ENCODE measurements at places on chromosomes 2 and 18.

DNA sequence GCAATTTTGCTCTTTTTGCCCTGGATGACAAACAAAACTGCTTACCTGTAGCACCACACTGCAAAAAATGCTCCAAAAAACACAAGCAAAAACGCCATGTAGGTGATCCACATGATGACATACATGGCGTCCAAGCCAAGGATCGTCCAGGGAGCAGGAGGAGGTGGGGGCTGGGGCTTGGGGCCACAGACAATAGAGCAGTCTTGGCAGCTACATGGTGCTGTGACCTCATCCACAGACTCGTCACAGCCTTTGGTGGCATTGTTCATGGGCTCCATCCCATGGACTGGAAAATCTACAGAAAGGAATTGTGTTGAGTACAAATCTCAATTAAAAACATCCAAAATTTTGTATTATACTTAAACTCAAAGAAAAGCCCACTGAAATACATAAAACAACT is 26.1 kb downstream of the NPC1 start:
- DNase-seq = no peak

- no peak for DNase-seq
These were observed 183.1 kb downstream of the PID1 start for GRCh38 chr2:229087843-229088516.

GRCh38 chr18:37729716-37730115 is 164.1 kb upstream of the CELF4 start:
- no peak for DNase-seq

DNA sequence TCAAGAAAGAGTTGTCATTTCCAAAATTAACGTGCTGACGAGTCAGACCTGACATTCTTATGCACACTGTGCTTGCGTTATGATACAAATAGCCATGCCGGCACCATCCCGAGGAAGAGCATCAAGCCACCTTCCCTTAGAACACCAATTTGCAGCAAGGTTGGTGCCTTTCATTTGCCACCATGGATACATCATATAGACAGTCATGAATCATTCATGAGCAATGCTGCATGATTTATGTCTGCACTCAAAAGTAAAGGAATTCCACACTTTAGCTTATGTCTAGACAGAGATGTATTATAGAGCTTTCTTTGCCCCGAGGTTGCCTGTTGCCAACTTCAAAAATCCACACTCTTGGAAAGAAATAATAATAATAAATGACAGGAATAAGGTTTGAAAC is 166.9 kb downstream of the VWC2L start:
- no peak for DNase-seq

DNA sequence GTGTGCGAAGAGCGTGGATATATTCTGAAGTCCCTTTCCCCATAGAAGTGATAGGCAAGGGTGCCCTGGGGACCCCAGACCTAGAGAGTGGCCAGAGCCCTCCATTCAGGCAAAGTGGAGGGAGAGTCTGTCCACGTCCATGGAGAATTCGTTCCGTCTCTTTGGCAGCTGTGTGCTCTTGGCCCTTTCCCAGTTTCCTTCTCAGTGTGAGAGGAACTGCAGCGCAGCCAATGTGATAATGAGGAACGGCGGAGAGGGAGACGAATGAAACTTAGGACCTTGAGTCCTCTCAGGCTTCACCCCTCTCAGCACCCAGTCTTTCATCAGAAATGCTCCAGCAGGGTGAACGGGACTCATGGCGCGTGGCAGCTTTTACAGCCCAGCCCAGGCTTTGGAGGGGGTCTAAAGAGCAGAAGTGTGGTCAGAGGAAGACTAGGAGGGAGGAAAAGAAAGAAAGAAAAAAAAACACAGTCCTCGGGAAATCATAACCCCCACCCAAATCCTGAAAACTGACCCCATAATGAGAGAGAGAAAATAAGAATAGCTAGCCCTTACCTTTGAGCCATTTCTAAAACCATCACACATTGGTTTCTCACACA is 95.0 kb upstream of the RIOK3 start:
- DNase-seq = no peak

DNA sequence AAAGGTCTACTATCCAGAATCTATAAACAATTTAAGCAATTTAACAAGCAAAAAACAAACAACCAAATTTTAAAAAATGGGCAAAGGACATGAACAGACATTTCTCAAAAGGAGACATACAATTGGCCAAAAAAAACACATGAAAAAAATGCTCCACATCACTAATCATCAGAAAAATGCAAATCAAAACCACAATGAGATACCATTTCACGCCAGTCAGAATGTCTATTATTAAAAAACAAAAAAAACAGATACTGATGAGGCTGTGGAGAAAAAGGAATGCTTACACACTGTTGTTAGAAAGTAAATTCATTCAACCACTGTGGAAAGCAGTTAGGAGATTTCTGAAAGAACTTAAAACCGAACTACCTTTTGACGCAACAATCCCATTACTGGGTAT is 66.4 kb upstream of the SESTD1 start:
- no peak for DNase-seq

GRCh38 chr2:75241696-75242095 is 42.4 kb upstream of the TACR1 start:
- no peak for DNase-seq

- no peak for DNase-seq
These were observed 99.4 kb upstream of the STPG4 start for GRCh38 chr2:47254464-47254863.

GRCh38 chr2:8426550-8426949 is 255.3 kb upstream of the ID2 start:
- no peak for DNase-seq

- DNase-seq = no peak
These were observed 61.9 kb downstream of the MEIS1 start for GRCh38 chr2:66496670-66497420.

GRCh38 chr2:72038524-72038923 is 109.1 kb downstream of the CYP26B1 start:
- no peak for DNase-seq

GRCh38 chr18:26802330-26803200 is 62.9 kb downstream of the AQP4 start:
- no peak for DNase-seq

- no peak for DNase-seq
These were observed 14.0 kb downstream of the ITM2C start for GRCh38 chr2:230878599-230879188.

- DNase-seq = no peak
These were observed 76.3 kb downstream of the CD226 start for GRCh38 chr18:69871363-69871762.

GRCh38 chr2:44430342-44430741 is 68.6 kb downstream of the CAMKMT start:
- no peak for DNase-seq

DNA sequence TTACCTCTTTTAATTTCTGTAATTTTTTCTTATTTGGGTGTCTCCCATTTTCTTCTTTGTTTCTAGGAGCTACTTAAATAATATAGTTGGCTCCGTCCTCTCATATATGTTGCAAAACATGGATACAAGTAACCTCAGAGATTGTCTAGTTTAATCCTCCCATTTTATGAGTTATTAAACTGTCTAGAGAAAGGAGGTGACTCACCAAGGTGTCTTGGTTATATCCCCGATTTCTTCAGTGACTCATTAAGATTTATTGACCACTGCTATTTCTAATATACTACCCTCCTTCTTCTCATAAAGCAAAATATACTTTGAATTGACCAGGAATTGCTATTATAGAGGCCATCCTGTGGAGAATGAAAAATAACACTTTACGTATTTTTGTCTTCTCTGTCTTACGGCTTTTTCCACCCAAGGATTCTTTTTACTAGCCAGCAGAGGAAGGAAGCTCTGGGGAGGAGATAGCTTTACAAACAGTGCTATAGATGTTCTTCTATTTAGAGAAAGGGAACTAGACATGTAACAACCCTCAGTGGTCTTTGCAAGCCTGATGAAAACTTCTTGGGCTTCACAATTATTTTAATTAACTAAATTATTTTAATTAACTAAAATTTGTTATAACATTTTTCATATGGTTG is 300.4 kb upstream of the TNP1 start:
- no peak for DNase-seq

- DNase-seq = no peak
These were observed 86.3 kb downstream of the PMS1 start for GRCh38 chr2:189870381-189871085.

DNA sequence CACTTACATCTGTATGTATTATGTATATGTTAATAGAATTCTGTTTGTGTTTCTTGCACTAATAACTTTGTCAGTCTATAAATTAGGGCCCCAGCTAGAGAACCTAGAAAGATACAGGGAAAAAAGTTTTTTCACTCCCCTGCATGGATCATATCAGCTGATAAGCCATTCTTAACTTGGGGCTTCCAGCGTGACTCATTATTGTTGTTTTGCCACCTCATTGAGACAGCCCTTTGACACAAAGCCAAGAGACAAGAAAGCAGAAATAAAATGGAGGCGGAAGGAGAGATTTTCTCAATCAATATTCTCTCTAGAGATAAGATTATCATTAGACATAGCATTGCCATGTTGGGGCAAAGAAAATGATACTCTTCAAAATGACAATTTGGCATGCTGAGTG is 93.4 kb downstream of the AKAIN1 start:
- DNase-seq = no peak

- no peak for DNase-seq
These were observed 14.9 kb downstream of the B3GNT7 start for GRCh38 chr2:231410293-231411004.

GRCh38 chr18:61870151-61870550 is 22.7 kb downstream of the RNF152 start:
- no peak for DNase-seq

DNA sequence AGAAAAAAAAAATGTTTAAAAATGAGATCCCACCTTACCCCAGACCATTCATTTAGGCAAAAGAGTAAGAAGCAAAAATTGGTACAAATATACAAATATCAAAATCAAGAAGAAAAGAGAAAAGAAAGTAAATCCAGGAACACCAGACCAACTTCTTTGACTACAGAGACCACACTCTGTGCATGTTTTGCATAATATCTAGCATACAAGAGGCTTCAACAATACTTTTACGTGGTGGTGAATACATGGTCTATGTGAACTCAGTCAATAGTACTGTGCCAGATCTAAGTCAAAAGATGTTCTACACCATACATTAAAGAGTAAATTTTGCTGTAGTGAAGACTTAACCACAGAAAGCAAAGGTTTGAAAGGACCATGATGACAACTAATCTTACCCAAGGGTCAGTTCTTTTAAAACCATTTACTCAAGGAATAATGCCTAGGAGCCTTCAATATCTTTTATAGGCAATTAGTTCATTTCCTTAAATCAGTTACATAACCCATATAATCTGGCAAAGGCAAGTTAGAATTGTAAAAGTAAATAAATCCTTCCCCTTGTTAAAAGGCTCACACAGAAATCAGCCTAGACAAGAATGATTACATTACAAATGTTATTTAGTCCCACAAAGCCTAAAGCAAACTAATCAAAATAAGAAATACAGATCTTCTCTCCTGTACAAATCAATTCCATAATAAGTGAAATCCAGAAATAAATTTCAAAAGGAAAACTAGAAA is 115.2 kb downstream of the EXOC6B start:
- no peak for DNase-seq

- no peak for DNase-seq
These were observed 408.5 kb downstream of the ZEB2 start for GRCh38 chr2:144111437-144111836.

DNA sequence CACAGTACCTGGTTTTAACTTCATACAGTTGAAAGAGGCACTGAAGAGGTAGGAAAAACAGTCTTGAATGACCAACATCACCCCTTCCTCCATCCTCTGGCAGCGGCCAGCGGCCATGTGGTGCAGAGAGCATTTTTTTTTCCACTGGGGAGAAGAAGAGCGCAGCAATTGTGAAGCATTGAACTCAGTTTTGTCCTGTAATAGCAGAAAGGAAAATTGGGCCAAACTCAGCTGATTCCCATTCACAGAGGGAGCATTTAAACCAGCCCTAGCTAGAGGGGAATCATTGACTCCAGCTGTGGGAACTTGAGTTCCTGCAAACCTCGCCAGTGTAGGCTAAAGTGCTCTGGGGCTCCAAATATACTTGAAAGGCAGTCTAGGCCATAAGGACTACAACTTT is 316.6 kb upstream of the CHST9 start:
- no peak for DNase-seq

- DNase-seq = no peak
These were observed 194.9 kb downstream of the CTIF start for GRCh38 chr18:48733643-48734253.

DNA sequence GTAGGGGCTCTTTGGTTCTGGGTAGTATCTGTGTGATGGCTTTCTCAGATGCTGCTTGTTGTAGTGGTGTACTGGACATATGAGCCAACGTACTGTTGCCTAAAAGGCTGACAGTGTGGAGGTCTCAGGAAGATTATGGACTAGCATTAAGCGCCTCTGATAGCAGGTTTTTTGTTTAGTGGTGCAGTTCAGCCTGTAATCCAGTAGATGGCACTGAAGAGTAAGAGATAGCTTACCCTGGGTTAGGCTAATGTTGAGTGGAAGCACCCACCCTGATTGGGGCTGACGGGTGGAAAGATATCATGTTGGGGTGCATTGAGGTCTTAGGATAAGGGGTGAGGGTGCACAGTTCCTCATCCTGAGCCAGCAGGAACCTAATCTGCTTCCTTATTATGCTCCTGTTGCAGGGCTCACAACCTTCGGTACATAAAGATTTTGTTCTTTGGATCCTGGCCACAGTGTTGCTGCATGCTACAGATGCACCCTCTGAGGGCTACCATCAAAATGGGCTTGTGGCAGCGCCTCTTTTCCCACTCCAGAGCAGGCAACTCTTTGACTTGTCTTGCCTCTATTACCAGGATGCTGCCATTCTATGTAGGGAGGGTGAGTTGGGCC is 79.6 kb downstream of the MSTN start:
- no peak for DNase-seq

GRCh38 chr2:18651842-18652774 is 62.7 kb upstream of the NT5C1B start:
- DNase-seq = no peak

DNA sequence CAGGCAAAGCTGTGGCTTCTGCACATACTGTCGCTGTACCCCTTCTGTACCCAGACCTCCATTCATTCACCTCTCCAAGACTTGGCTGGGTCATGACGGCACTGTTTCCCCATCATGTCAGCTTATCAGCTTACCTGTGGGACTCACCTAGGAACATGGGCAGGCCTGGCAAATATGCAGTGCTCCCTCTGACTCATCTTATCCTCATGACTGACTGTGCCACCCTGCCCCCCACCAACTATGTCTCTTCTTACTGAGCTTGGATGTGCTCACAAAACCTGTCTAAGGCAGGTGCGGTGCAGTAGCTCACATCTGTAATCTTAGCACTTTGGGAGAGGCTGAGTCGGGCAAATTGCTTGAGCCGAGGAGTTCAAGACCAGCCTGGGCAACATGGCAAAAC is 152.4 kb downstream of the MGAT5 start:
- no peak for DNase-seq

GRCh38 chr2:27079233-27080139 is 1.1 kb downstream of the EMILIN1 start:
- no peak for DNase-seq

DNA sequence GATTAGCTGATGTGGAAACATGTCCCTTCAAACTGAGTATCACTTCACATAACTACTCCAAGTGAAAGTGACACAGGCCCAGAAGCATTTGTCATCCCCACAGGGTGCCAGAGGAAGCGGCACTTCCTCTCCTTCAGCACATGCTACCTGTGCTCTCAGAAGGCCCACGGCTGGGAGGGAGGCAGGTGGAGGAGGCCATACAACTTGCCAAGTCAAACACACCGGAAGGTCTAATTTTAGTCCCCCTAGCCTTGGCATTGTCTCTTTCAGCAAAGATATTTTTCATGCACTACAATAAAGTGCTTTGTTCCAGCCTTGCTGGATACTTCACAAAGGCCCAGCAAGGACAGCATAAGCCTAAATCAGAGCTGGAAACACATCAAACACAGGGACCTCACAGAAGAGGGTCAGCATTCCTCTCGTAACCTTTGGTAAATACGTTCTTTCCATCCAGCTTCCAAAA is 38.0 kb downstream of the VSNL1 start:
- no peak for DNase-seq

Data from stimulated activated CD4-positive, alpha-beta T cell treated with anti-CD3 and anti-CD28 coated beads, Interleukin-15, amount 100 ng/mL, for 1 hour (primary cell).